ENCODE measurements at places on chromosomes 5 and 9.
A peak's percentile ranks its signal among the peaks of the same experiment; 100 is the strongest.

- DNase-seq = no peak
Measured at GRCh38 chr9:98899408-98900056, 44.2 kb upstream of the COL15A1 start.

DNA sequence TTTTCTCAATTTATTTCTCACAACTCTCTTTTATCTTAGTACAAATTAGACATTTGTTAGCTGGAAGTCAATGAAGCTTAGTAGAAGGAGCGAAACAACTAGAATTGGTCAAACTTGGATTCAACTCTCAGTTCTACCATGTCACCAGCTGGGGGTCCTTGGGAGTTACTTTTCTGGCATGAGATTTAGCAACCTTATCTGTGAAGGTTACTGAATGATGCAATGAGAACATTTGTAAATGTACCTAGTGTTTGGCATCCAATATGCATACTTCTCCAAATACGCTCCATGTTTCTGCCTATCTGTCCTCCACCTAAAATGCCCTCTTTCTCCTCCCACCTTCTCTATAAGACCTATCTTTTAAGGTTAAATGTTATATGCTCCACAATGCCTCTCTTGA, 6.3 kb downstream of the HNRNPA0 start:
- no peak for DNase-seq

DNA sequence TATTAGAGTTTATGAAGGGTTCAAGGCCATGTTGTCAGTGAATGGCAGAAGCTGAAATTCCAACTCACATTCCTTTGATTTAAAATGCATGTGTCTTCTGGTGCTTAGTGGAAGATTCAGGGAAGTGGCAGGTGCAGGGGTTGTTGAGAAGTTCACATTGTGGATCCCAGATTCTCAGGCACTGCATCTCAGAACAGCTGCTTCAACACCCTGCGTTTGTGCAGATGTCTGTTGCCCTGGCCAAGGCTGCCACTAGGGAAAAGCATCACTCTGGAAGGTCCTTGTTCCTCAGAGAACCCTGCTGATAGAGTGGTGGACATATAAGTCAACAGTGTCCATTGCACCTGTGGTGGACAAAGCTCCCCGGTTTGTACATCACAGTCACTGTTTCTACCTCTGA, 162.7 kb downstream of the PAPPA start:
- DNase-seq = no peak

DNA sequence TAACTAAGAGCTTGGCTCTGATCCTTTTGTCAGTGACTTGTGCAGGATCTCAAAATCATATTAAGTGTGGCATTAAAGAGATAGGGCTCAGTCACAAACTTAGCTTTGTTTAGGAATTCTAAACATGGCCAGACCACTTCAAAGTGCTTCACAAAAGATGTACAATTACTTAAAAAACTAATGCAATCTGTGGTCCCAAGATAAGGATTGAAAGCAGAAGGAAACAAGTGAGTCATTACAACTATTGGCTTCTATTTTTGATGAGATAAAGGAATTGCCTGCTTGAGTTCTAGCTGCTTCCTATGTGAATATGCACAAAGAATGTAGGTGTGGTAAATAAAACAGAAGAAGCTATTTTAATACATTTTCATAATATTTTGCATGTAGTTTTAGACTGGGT, 44.9 kb upstream of the SLC12A2 start:
- no peak for DNase-seq

GRCh38 chr9:131773911-131774379, 34.1 kb upstream of the RAPGEF1 start:
- DNase-seq = no peak

GRCh38 chr5:37658440-37658839, 181.4 kb downstream of the GDNF start:
- DNase-seq = no peak

GRCh38 chr5:37810311-37810710, 29.5 kb downstream of the GDNF start:
- no peak for DNase-seq

DNA sequence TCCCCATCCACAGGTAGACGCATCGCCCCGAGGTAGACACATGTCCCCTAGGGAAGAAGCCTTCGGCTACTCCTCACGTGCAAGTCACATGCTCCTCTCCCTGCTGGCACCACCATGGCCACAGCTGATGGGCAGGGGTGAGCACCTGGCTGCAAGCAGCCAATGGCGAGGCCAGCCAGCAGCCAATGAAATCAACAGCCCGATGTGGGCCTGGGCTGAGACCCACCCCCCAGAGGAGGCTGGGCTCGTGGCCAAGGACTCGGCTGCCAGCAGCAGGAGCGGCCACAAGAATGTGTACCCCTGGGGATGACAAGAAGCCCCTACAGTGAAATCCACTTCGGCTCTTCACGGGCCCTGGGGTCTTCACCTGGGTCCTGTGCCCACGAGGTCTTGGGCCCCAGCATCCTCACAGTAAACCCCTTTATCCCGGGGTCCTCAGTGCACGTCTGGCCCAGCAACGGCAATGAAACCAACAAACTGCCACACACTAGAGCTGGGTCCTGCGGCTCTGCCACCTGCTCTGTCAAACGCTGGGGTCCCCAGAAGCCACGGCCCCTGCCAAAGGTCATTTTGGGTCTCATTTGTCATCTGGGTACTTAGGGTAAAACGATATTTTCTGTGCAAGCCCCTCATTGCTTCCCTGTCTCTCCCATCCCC, 22.1 kb upstream of the PTGES start:
- DNase-seq = no peak

GRCh38 chr5:120035815-120036577, 406.6 kb downstream of the FAM170A start:
- DNase-seq = no peak

DNA sequence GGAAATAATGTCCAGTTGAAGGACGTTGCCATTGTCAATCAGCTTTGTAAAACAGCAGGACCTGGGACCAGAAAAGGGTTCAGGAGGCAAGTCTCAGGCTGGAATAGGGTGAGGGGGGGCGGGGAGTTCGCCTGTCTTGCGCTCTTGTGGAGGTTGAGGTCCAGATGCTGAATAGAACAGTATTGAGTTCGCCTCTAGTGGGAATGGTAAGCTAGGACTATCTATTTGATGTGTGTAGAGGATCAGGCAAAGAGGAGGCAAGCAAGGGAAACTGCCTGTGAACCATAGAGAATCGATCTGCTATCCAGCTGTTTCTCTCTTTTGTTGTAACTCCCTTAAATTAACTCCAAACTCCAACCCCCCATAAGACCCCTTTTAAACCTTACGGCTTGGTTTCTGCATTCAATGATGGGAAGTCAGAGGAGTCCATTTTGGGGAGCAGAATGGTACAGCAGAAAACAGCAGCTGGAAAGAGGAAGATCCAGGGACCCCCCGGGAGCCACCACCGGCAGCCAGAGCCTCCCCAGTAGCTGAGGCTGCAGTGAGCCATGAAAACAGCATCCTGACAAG, 133.7 kb downstream of the SLC28A3 start:
- no peak for DNase-seq

DNA sequence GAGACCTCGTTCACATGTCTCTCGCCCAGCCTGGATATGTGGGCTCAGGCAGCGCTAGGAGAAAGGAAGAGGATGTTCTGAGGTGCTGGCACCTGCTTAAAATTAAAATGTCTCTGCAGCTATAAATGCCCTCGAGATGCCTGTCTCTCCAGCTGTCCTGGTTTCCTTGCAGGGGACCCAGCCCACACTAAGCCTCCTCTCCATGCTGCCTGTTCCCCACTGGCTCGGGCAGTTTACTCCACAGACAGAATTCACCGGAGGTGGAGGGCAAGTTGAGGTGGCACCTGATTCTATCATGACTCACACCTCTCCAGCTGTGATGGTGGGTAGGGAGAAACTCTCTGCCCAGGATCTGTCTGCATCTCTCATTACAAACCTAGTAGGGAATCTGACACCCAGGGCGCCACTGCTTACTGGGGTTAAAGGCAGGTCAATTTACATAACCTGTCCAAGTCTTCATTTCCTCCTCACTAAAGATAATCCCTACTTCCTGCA, 420.9 kb downstream of the SPOCK1 start:
- DNase-seq = no peak

GRCh38 chr5:74766849-74767578, at the start of the genes GFM2 and NSA2:
TSS of gene GFM2 (minus strand) at chr5:74767117. CDS start at chr5:74763742, 3,375 bp downstream.
TSS of gene NSA2 (plus strand) at chr5:74767249. CDS start at chr5:74767361, 112 bp downstream.
- peak; percentile 89 for DNase-seq

- DNase-seq = no peak
Measured at GRCh38 chr5:72378639-72379289, 58.6 kb downstream of the PTCD2 start.

- no peak for DNase-seq
Measured at GRCh38 chr5:163434401-163434866, 3.0 kb upstream of the CCNG1 start.

GRCh38 chr5:131209506-131210150, 38.9 kb downstream of the LYRM7 start:
- DNase-seq = no peak

DNA sequence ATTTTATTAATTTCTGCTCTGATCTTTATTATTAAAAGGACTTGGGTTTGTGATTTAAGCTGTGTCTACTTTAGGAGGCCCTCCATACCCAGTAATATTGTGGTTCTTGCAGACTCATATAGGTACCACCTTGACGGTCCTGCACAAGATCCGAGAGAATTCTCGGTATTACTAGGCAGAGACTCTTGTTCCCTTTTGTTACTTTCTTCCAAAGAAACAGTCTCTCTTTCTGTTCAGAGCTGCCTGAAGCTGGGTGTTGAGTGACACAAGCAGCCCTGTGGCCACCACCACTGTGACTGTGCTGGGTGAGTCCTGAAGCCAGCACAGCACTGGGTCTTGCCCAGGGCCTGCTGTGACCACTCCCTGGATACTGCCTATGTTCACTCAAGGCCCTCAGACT, 666.6 kb downstream of the SEMA5A start:
- no peak for DNase-seq

DNA sequence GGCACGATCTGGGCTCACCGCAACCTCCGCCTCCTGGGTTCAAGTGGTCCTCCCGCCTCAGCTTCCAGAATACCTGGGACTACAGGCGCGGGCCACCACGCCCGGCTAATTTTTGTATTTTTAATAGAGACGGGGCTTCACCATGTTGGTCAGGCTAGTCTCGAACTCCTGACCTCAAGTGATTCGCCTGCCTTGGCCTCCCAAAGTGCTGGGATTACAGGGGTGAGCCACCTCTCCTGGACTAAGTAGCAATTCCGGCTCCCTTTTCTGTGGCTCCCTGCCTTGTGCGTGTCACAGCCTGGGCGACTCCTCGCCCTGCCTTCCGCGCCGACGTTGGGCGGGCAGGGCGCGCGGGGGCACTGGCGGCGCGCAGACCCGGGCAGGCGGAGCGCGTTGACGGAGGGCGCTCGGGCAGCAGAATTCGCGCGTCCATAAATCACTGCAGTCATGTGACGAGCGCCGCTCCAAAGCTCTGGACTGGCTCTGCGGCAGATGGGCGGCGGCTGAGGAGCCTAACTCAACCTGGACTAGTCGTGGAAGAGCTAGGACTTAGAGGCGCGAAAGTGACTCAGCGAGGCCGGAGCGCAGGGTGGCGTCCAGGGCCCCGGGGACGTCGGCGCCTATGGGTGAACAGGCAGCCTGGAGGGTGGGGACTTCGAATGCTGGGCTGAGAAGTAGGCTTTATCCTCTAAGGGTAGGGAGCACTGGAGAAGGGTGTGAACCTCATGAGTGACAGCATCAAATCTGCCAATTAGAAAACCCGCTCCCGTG, 1.4 kb upstream of the CIZ1 start:
- no peak for DNase-seq

All from activated CD4-positive, CD25-positive, alpha-beta regulatory T cell treated with anti-CD3 and anti-CD28 coated beads, Interleukin-2, amount 50 U/mL, for 72 hours (primary cell).